ENCODE measurements at places on chromosomes 16 and 17.
A peak's percentile ranks its signal among the peaks of the same experiment; 100 is the strongest.

- no peak for DNase-seq
These were observed 16.8 kb upstream of the TVP23A start for GRCh38 chr16:10835281-10835931.

DNA sequence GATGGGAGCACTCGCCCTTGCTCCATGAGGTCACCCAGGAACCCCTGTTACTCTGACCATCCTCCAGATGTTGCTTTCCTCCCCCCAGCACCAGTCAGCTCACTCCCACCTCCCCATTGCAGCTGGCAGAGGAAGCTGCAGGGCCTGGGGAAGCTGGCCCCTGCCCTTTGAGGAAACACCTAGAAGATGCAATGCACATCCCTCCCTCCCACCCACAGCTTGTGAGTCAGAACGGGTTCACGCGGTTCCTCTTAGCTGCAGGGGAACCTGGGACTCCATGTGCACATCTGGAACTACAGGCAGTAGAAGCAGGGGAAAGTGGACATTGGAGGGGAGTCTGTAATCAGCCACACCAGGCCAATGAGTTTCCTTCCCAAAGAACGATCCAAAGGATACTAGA lies 96.9 kb downstream of the KATNIP start:
- DNase-seq, result peak; percentile 18

- peak; percentile 47 for DNase-seq
These were observed 3.8 kb downstream of the GID4 start for GRCh38 chr17:18042983-18043382.

DNA sequence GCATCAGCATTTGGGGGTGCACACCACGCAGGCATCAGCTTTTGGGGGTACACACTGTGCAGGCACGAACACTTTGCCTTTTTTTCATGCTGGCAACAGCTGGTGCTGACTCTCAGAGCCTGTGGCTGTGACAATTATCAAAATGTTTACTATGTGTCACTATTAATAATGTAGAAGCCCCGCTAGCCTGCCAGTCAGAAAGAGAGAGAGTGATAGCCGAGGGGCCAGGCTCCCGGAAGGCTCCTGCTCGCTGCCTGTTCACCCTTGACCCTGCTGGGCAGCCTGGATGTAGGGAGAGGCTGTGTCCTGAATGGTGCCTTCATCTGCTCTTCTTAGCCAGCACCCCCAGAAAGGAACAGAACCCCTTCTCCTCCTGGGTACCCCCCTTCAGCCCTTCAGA lies 61.9 kb downstream of the SDK2 start:
- no peak for DNase-seq

GRCh38 chr17:16877099-16877498 lies 94.8 kb downstream of the TNFRSF13B start:
- peak; percentile 3 for DNase-seq

DNA sequence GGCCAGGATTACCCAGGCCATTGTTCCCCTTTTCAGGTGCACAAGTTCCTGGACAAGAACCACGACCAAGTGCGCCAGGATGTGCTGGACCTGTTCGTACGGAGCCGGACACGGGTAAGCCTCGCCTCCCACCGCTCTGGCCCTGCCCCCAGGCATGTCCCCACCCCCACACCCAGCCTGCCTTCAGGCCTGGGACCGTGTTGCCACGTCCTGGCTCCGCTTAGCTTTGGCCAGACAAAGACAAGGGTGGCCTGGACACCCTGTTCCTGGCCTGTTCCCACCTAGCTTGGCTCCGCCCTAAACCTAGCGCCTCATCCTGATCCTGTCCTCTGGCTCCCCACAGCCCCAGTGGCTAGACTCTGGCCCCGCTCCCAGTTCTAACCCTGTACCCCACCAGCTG lies 30.9 kb downstream of the MYO15A start:
- DNase-seq, result no peak

- no peak for DNase-seq
These were observed 12.8 kb upstream of the ZFP90 start for GRCh38 chr16:68526143-68526781.

GRCh38 chr17:57508671-57509070 lies 236.4 kb downstream of the CCDC182 start:
- DNase-seq, result no peak

DNA sequence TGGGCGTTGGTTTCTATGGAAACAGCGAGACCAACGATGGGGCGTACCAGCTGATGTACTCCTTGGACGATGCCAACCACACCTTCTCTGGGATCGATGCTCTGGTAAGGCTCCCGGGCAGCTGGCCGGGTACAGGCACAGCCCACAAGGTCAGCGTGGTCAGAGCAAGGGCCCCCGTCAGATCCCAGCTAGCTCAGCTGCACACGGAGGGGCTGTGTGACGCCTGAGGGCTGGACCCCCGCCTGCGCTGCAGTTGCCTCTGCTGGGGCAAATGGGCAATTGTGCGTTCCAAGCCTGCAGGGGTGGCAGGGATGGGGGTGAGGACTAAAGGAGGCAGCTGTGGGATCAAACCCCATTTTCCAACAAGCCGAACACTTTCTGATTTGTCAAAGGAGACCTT lies 17.5 kb downstream of the TTYH2 start:
- no peak for DNase-seq

DNA sequence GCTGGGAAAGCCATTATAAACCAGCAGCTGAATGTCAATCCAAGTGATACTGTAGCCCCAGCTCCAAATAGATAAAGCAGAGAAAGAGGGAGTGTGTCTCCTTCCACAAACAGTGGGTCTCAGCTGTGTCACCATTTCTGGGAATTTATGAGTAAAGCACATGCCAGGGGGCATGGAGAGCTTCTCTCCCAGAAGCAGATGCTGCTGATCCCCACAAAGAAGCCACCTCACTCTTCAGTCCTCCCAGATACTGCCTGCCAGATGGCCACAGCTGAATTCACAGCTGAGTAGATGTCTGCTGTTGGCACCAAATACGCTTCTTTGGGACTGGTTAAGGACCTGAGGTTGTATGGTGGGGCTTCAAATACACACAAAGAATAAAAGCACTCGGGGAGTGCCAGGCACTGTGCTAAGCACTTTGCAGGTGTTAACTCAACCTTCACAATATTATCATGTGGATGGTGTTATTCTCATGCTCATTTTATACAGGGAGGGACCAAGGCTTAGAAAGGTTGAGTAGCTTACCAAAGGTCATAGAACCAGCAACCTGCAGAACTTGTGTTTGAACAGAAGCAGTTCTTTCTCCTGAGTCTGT lies 298.3 kb downstream of the CDH11 start:
- no peak for DNase-seq

GRCh38 chr16:19601083-19601976 lies 45.8 kb downstream of the VPS35L start:
- peak; percentile 66 for DNase-seq

DNA sequence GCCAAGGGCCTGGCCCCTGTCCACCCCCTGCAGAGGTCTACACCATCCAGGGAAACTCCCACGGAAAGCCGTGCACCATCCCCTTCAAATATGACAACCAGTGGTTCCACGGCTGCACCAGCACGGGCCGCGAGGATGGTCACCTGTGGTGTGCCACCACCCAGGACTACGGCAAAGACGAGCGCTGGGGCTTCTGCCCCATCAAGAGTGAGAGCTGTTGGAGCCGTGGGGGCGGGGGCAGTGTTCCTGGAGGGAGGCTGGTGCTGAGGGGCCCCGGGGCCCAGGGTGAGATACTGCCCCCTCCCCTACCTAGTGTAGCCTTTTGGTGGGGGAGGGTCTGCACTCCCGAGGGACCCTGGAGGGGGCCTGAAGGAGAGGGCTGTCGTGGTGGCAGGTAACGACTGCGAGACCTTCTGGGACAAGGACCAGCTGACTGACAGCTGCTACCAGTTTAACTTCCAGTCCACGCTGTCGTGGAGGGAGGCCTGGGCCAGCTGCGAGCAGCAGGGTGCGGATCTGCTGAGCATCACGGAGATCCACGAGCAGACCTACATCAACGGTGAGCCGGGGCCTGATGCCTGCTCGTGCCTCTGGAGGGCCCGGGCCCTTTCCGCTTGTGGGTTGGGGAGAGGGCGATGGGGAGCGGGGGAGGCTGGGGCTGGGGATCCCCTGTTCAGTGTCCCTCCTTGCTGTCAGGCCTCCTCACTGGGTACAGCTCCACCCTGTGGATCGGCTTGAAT lies 38.8 kb downstream of the MRC2 start:
- DNase-seq, result no peak

DNA sequence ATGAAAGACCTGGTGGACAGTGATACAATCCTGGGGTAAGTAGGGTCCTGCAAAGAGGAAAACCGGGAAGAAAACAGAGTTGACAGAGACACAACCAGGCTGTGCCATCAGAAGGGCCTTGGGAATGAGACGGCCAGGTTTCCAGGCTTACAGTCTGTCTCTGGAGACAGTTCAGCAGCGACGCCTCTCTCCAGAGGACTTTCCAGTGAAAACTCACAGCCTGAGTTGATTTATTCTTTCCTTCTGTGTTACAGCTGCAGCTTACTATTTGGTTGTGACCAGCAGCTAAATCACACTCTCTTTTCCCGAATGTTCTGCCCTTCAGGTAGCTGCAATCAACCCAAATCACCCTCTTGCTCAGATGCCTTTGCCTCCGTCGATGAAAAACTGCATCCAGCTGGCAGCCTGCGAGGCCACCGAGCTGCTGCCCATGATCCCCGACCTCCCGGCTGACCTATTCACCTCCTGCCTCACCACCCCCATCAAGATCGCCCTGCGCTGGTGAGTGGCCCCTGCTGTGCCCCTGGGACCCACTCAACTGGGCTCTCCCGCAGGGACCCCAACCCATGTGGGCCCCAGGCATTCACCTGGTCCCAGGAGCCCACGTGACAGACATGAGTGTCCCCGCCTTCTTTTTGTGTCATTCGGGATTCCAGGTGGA lies 209.2 kb downstream of the RPTOR start:
- no peak for DNase-seq

GRCh38 chr17:75115555-75115954 lies 5.8 kb downstream of the ARMC7 start:
- DNase-seq, result peak; percentile 59

- no peak for DNase-seq
These were observed 1.9 kb upstream of the UNC13D start for GRCh38 chr17:75845933-75846691.

DNA sequence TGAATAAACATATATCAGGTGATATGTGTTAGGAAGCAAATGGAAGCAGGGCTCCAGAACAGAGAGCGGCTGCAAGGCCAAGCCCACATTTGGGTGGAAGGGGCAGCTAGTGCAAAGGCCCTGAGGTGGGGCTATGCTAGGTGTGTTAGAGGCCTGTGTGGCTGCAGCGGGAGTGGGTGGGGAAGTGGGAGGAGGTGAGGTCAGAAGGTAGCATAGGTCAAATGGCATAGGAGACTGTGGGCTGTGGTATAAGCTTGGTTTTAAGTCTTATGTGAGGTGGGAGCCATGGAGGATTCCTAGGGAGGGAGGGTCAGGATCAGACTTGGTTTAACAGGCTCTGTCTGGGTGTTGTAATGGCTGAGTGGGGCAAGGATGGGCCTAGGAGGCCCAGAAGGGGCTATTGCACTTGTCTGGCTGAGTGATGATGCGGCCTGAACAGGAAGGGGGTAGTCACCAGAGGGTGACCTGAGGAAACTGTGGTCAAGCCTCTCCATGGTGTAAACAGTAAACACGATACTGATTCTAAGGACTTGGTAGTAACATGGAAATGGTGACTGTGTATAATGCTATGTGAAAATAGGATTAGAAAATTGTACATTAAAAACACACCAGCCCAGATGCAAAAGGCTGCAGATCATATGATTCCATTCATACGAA lies 31.1 kb downstream of the RAI1 start:
- peak; percentile 70 for DNase-seq

DNA sequence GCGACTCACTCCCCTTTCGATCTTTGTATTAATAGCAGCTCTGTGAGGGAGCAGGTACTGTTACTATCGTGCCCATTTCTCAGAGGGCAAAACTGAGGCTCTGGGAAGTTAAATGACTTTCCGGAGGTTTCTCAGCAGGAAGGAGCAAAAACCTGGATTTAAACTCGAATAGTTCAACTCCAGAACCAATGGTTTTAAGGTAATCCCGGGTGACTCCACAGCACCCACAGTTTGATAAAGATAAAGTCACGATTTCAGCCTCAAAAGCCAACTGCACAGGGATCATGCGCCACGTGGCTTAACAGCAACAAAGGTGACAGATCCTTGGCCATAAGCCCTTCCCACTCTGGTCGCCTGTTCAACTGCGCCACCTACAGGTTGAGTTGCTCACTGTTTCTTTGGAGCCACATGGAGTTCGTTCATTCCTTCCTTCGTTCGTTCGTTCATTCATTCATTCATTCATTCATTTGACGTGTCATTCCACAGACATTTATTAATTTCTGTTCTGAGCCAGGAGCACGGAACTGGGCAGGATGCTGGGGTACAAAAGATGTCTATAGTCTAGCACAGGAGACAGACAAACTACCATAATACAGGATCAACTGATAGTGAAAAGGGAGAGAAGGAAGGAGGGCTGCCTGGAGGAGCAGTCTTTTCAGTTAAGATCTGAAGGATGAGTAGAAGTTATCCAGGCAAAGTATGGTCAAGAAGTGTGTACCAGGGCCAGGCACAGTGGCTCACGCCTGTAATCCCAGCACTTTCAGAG lies 134.8 kb downstream of the HS3ST2 start:
- DNase-seq, result peak; percentile 77

DNA sequence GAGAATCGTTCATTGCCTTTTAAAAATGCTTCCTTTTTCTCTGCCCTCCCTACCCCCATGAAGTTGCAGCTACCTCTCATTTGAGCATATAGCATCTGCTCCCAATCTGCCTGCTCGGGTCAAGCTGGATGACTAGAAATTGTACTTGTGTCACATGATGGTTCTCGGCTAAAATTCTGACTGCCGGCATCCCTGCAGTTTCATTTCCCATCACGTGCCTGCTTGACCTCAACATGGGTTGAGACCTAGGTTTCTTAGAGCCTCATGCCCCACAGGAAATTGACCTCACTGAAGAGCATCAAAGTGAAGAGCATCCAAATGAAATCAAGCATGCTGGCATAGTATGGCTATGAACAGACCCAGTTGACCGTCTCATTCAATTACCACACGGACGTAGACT lies 581.6 kb upstream of the PSMD7 start:
- no peak for DNase-seq

GRCh38 chr16:70598937-70599503 lies 47.3 kb upstream of the IL34 start:
- DNase-seq, result no peak

DNA sequence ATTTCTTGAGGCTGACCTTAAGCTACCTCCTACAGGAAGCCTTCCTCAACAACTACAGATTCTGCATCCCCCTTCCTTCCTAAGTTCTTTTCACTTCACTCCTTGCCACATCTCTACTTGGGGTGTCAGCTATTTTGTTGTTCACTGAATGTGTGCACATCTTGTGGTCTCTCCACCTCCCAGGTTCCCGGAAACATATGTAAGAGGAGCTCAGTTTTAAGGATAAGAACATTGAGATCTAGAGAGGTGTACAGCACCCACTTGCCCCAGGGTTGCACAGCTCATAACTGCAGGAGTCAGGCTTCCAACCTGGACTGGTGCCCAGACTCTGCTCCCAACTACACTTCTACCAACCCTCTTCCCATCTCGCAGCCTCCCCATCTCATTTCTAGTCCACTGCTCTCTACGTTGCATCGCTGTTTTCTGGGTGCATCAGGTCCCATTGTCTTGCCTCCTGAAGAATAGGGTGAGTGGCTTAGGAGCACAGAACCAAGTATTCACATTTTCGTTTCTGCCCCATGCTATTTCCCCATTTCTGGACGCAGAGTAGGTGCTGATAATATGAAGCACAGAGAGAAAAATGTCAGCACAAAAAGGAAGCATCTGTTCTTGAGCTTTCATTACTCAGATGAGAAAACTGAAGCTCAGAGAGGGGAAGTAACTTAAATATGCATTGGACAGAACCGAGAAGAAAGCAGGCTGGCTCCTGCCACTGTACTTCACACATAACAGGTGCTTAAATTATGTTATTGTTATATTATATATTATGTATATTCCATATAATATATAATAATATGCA lies 292.0 kb upstream of the CCL2 start:
- DNase-seq, result peak; percentile 76

GRCh38 chr17:69187294-69187693 lies 41.3 kb downstream of the ABCA10 start:
- DNase-seq, result no peak
